ENCODE measurements at places on chromosomes 12 and 14.

GRCh38 chr14:44449680-44450079 is 57.4 kb downstream of the FSCB start:
- DNase-seq: no peak

- DNase-seq: no peak
Measured at GRCh38 chr14:29242755-29243754, 476.5 kb downstream of the FOXG1 start.

GRCh38 chr14:54193871-54194270 is 202.9 kb upstream of the CDKN3 start:
- DNase-seq: no peak

- no peak for DNase-seq
Measured at GRCh38 chr12:69948851-69949250, 123.8 kb downstream of the MYRFL start.

DNA sequence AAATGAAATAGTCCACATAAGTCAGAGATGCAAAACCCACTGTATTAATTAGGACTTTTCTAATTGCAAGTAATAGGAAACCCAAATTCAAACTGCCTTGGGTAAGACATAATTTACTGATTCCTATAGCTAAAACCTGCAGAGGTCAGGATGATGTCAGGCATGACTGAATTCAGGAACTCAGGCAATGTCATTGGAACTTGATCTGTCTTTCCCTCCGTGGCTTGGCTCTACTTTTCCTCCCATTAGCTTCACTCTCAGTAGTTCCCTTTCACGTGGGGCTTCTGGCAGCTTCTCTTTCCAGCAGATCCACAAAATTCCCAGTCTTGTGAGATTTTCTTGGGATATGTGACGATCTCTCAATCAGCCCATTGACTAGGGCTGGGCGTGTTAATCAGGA is 2.4 kb upstream of the JDP2 start:
- no peak for DNase-seq

DNA sequence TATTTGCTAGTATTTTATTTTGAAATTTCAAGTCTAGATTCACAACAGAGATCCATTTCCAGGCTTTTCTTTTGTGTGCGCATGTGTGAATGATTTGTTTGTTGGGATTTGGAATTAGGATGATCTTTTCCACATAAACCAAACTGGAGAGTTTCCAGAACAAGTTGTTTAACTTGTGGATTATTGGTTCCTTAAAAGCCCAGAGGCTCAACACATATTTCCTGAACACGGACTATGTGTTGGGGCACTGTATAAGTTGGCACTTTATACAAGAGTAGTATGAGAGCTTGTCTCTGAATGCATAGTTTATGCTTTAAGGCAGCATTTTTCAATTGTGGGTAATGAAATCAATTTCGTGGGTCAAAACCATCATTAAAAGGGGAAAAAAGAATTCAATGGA is 67.3 kb upstream of the FUT8 start:
- no peak for DNase-seq

DNA sequence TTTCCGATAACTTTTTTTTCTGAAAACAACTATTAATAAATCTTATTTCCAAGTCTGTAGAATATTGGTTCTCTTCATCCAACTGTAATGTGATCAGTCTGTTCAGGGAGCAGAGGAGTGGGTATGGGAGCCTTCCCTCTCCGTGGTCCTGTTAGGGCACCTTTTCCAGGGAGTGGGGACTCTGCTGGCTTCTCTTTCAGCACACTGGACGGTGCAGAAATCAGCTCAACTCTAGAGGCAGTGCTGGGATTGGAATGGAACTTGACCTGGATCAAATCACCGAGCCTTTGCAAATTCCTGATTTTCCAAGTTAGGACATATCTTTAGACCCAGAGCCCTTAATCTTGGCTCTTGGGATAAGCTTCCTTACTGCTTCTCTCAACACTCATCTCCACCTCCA is 630.4 kb downstream of the DIO2 start:
- no peak for DNase-seq

GRCh38 chr14:68543516-68543915 is 249.4 kb downstream of the ZFP36L1 start:
- DNase-seq: no peak

DNA sequence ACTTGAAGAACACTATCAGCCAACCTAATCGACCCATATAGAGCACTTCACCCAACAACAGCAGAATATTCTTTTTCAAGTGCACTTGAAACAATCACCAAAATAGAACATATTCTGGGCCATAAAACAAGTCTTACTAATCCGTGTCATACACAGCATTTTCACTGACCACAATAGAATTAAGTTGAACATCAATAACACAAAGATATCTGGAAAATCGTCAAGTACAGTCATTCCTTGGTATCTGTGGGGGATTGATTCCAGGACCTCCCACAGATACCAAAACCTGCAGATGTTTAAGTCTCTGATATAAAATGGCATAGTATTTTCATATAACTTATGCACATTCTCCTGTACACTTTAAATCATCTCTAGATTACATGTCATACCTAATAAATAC is 295.7 kb downstream of the BCL11B start:
- DNase-seq: no peak

DNA sequence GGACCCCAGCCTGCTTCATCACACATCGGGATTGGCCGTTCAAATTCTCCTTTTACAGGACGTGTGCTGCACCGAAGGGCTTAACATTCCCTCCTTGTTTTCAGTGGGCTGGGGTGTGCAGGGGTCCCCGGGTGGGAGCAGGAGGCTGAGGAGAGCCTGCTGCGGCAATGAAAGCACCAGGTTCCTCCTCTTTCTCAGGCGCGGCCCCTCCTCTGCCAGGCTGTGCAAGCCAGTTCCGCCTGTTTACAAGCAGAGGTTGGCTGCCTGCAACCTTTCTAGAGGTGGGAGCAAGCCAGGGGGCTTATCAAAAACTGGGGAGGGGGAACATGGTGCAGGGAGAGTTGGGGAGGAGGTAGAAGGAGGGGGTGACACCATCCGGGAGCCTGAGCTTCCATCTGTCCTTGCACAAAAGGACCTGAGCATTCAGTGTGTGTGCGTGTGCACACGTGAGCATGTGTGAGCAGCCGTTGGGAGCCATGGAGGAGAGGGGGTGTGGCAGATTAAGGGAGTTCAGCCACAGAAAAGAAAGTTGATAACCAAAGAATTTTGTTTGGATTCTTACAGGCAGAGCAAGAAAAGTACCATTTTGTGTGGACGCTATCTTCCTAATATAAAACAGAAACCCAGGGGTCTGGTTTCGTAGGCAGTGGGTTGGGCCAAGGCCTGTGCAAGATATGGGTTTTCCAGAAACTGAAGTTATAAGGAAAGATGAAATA is 108.8 kb upstream of the RFLNA start:
- no peak for DNase-seq

- DNase-seq: no peak
Measured at GRCh38 chr14:54776361-54777001, 126.1 kb downstream of the GCH1 start.

DNA sequence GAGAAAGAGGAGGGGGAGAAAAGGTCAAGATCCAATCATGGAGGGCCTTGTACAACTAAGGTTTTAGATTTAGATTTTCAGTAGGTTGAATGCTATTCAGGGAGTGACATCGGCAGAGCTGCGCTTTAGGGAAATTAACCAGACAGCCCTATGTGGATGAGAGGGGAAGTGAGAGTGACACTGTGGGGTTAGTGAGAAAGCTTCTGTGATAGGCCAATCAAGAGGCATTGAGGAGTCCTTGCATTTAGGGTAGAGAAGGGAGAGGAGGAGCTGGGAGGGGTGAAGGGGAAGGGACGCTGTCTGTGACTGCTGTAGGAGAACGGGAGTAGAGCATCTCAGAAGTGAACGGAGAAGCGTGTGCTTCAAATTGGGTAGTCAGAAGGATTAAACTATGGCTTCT is 3.4 kb downstream of the HSD17B6 start:
- no peak for DNase-seq

DNA sequence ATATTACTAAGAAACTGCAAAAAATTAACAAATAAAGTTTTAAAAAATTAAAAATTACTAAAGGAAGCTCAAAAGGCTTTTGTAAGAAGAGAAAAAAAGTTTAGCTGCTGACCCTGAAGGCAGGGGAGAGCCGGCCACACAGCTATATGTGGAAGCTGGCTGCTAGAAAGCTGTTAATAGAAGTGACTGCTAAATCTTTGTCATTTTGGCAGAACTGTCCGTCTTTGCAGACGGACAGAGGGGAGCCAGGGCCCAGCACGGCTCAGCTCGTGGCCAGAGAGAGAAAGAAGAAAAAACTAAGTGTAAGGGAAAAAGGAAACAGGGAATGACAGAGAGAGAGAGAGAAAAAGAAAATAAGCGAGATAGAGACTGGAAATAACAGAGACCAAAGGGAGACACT is 27.9 kb downstream of the PRMT8 start:
- DNase-seq: no peak

- no peak for DNase-seq
Measured at GRCh38 chr12:132604668-132605441, 5.5 kb downstream of the LRCOL1 start.

GRCh38 chr12:97321621-97322020 is 141.0 kb upstream of the RMST start:
- DNase-seq: no peak

DNA sequence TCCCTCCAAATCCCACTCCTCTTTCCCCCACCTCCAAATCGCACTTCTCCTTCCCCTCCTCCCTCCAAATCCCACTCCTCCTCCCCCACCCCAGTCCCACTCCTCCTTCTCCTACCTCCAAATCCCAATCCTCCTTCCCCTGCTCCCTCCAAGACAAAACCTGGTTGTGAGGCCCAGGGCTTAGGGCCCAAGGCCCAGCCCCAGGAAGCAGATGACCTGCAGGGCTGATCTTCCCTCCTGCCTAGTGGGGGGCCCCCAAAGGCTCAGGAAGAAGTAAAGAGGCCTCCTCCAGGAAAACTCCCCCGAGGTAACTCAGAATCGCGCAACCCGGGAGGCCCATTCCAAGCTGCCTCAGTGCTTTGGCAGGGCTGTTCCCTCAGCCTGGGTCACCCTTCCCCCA is 34.4 kb downstream of the NCOR2 start:
- no peak for DNase-seq

GRCh38 chr12:21983095-21983494 is 41.9 kb upstream of the ABCC9 start:
- no peak for DNase-seq

DNA sequence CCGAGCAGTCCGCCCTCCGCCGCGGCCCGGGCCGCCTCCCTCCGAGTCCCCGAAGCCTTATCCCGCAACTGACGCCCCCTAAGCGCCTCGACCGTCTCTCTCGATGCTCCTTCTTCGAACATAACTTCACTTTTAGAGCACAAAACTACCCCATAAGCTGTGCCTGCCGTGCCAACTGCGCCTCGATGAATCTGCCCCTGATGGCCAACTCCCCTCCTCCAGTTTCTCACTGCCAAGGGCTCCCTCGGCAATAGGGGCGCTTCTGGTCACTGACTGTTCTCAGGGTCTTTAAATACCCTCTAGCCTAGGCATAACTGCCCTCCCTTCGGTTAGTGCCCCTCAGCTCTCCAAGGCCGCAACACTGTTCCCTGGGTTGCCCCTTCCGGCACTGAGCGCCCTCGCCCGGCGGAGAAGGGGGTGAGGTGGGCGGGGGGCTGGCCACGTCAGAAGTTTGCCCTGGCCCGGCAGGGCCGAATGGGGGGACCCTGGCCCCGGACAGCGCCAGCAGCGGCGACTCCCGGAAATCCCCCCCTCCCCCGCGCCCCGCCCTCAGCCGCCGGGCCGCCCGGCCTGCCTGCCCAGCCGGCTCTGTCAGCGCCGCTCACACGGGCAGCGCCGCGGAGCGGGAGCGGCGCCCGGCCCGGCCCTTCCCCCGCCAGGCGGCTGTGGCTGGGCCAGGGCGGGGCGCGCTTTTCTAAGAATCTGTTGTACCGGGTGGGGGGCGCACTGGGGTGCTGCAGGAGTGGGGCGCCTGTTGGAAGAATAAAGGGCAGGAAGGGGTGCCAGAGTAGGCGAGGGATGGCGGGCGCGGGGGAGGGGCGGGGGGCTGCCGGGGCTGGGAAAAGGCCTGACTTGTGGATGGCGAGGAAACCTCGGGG is 10.6 kb downstream of the RARG start:
- peak; percentile 41 for DNase-seq

- DNase-seq: peak; percentile 26
Measured at GRCh38 chr12:85872497-85873091, 1.5 kb upstream of the NTS start.

- no peak for DNase-seq
Measured at GRCh38 chr14:63308723-63309317, 9.9 kb downstream of the GPHB5 start.

DNA sequence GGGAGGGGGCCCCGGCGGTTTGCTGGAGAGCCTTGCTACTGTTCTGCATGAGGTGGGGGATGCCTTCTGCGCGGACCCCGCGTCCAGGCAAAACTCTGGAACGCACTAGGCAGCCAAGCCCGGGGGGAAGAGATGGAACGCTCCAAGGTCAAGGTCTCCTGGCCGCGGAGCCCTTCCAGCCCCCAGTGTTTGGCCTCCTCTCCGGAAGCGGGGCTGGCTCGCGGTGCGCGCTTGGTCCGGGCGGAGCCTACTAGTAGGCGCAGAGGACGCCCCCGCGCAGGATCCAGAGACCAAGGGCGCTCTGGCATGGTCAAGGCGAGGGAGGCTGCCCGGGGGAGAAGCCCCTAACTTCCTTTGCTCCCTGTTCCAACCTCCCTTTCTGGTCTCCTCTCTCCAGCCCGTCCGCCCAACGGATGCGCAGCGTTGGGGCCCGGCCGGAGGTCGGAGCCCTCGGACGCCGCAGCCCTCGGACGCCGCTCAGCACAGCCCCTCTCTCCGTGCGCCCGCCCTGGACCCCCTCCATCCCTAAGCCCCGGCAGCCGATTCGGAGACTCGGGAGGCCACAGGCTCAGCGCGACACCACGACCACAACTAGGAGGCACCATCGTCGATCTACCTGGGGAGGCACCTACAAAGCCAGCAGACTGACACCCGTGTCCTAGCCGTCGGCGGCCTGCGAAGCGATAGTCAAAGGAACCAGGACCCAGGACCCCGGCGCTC is 669 bp upstream of the KCNK13 start:
- no peak for DNase-seq

- no peak for DNase-seq
Measured at GRCh38 chr14:72380456-72380855, 448.2 kb downstream of the RGS6 start.

GRCh38 chr12:154058-154457 is 59.9 kb downstream of the SLC6A12 start:
- no peak for DNase-seq

DNA sequence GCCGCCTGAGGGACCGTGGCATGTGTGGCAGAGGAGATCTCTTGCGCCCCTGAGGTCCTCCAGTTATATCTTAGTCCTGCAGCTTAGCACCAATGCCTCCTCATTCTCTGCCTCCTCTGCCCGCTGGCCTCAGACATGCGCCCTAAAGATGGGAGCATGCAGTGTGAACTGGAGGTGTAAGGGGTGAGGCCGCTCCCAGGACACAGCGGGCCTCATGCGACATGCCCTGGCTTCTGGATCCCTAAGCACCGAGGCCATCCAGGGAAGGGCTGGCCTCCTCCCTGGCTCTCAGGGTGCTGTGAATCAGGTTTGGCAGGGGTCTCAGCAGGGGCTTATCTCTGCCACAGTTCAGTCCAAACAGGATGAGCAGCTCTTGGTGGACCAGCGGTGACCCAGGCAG is 86.9 kb downstream of the CACNA1C start:
- DNase-seq: no peak

- DNase-seq: no peak
Measured at GRCh38 chr12:1405619-1406018, 188.8 kb downstream of the FBXL14 start.

Measured in hematopoietic multipotent progenitor cell treated with erythropoietin and hydrocortisone succinate and interleukin-3 and kit ligand, for 17 days (in vitro differentiated cells).